Foreskin fibroblast (primary cell): ENCODE measurements at places on chromosomes 7 and 10.

- peak; percentile 91 for DNase-seq
Measured at GRCh38 chr10:48604991-48605508, at the start of gene ARHGAP22. Gene ARHGAP22, minus strand, starts transcription at chr10:48605073. Its CDS starts 277 bp downstream, at chr10:48604796.

DNA sequence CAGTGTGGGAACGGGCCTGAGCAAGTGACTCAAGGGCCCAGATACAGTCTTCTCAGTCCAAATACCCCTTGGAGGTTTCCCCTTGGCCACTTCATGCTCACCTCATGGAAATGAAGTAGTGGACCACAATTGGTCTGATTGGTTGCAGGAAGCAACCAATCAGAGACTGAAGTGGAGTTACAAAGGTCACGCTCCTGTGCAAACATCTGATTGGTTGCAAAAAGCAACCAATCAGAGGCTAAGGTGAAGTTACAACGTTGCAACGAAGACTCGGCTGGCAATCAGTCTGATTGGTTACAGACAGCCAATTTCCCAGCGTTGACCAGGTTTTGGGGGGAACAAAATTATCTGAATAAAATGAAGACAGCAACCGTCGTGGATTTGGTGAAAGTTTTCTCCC, 72.5 kb downstream of the CDHR3 start:
- DNase-seq, result no peak

DNA sequence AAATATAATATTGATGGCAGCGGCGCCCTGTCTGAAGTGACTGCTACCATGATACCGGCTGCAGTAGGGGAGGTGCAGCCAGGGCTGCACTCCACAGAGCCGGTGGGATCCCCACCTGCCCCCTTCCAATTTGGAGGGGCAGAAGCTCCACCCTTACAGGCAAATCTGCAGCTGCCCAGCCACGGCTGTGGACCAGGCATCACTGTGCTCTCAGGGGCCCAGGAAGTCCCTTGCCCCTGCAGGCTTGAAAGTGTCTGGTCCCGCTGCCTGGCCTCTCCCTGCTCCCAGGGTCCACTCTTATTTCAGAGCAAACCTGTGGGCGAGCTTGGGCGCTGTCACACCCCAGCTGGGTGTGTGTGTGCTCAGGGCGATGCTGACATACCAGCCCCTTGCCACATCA, 172.7 kb upstream of the SMIM30 start:
- no peak for DNase-seq

- DNase-seq, result peak; percentile 95
Measured at GRCh38 chr10:29807163-29807806, 172.5 kb upstream of the SVIL start.

GRCh38 chr10:5762531-5762930, 50.7 kb downstream of the GDI2 start:
- DNase-seq, result no peak

- DNase-seq, result no peak
Measured at GRCh38 chr10:12332572-12333379, 16.6 kb upstream of the CAMK1D start.

- DNase-seq, result no peak
Measured at GRCh38 chr10:103951942-103952341, 15.0 kb upstream of the SLK start.
